HT-29 (cell line): ENCODE measurements at places on chromosomes 1 and 21.

- DNase-seq: no peak
Measured at GRCh38 chr21:25750085-25750484, 15.3 kb downstream of the GABPA start.

GRCh38 chr1:114008480-114008941 lies 29.2 kb downstream of the OLFML3 start:
- no peak for DNase-seq

GRCh38 chr1:160219062-160219929 lies 14.1 kb downstream of the PEA15 start:
- peak; percentile 50 for DNase-seq

DNA sequence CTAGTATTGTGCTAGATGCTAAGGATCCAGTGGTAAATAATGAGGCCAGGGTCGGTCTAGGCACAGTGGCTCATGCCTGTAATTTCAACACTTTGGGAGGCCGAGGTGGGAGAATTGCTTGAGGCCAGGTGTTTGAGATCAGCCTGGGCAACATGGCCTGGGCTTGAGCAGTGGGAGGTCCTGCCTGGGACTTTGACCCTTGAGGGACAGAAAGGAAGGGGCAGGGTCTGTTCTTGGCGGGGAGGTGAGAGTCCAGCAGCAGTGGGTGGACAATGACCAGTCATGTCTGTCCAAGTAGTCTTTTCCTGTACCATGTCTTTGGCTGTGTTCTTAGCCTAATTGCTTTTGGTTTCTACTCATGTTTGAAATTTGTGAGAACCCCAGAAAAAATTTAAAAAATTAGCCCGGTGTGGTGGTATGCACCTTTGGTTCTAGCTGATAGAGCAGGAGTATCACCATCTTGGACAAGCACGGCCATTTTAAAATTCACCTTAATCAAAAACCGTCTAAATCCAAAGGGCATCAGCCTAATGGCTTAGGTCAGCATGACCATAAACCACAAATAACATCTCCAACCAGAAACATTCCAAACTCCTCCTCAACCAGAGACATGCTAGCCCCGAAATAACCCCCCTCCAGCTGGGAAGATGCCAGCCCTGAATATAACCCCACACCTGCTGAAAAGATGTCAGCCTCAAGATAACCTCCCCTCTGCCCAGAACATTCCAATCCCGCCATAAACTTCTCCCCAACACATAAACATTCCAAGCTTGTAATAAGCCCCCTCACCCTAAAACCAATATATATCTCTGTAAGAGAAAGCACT lies 6.8 kb upstream of the AK2 start:
- no peak for DNase-seq

DNA sequence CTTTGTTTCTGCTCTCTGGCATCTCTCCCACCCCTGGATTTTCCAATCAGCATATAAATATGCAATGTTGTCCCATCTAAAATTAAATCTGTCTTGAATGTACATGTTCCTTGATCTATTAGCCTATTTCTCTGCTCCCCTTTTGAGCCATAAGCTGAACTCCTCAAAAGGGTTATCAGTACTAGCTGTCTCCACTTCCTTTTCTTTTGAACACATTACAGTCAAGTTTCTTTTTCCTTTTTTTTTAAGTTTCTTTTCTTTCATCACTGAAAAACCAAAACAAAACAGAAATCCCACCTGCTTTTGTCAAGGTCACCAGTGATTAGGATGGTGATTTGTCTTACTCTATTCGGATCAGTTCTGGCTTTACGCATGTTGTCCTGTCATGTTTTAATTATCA lies 29.3 kb downstream of the XCL2 start:
- DNase-seq: no peak

- DNase-seq: peak; percentile 27
Measured at GRCh38 chr1:10693497-10694273, 102.8 kb downstream of the CASZ1 start.

DNA sequence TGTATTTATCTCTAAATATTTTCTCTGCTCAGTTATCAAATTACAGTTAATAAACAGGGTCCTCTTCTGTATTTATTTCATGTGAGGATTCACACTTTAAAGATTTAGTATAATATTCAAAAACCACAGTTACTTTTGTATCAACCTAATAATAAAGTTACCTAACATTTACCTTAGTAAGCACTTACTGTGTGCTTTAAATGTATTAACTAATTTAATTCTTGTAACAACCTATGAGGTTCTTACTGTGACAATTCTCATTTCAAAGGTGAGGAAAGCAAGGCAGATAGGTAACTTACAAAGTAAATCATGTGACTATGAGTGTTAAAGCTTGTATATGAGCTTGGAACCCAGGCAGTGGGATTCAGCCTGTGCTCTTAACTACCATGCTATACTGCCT lies 30.2 kb downstream of the DNAH14 start:
- no peak for DNase-seq

GRCh38 chr21:16633831-16634459 lies 878.9 kb upstream of the CXADR start:
- no peak for DNase-seq

- DNase-seq: no peak
Measured at GRCh38 chr1:38672692-38673091, 186.9 kb downstream of the RRAGC start.
